WTC11 (cell line): ENCODE measurements at places on chromosomes 11 and 22.

- DNase-seq, result no peak
Measured at GRCh38 chr11:36167729-36168128, 121.5 kb downstream of the COMMD9 start.

- no peak for DNase-seq
Measured at GRCh38 chr11:62689421-62690183, at the start of gene LRRN4CL. TSS of gene LRRN4CL (minus strand) at chr11:62689530. CDS start at chr11:62688508, 1,022 bp downstream.

- no peak for DNase-seq
Measured at GRCh38 chr11:27095059-27095458, 54.4 kb downstream of the BBOX1 start.

DNA sequence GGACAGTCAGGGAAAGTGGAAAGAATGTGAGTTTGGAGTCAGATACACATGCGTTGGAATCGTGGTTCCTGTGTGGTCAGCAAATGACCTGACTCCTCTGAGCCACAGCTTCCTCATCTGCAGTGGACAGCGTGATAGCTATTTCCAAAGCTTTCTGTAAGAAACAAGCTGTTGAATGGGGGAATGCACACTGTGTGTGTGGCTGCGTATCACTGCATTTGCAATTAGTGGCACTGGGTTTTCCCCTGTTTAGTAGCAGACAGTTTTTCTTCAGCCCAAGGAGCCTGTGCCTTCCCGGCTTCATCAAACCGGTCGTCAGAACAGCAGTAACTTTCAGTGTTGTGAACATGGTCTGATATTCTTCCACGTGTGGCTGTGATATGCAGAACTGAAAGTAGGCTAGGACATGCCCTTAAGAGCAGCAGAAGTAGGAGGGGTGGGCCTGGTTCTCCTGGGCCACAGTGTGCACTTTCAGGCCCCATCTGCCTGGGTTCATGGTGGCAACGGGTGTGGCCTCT lies 121.5 kb downstream of the RRAS2 start:
- DNase-seq, result no peak

DNA sequence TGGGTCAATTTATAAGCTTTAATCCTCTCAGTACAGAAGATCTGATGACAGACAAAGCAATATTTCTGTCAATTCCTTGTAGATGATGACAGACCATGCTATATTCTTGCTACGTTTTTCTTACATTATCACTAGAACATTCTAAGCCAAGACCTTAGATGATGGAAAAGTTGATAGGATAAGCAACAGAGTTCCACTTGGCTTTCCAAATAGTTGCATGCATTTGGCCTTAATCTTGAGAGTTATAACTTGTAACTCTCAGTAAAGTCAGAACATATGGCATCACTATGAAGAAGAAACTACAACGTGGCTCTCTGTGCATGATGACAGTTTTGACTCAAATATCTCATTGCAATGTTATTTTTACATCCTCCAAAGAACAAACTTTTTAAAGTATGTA lies 544.3 kb upstream of the LRRC4C start:
- no peak for DNase-seq

GRCh38 chr11:44886790-44887140 lies 63.9 kb downstream of the TP53I11 start:
- DNase-seq, result no peak

DNA sequence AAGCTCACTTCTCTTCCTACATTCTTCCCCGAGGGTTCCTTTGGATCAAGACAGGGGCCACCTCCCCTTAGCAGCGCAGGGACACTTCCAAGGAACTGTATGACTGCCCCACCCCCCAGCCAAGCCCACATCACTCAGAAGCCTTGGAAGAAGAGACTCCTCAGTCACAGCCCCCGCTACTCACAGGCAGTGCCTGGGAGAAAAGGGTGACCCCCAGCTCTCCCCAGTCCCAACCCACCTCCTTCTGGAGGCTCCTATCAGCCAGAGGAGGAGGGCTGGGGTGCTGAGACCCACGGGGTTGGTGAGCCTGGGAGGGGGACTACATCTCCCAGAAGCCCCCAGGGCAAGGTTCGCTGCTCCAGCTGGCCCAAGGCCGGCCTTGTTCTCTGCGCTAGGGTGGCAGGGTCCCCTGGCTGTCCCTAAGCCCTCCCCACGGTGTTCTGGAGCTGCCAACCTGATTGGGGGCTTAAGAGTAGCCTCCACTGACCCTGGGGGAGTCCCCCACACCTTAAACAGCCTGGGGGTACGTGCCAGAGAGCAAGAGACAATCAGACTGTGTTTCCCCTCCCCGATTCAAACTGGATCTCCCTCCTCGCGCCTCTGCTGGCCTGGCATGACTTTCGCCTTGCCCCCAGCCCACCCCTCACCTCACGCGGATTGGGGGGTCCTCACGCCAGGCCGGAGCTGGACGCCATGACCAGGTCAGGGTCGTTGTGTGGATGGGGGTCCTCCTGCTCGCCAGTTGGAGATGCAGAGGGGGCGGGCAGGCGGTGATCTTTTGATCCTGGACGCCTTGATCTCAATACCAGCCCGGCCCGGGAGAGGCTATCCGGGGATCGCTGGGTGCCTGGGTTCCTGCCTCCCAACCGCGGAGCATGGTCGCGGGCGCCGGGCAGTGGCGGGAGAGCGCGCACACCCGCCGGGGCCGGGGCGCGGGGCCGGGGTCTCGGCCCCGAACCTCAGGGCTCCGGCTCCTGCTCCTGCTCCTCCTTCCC lies 838 bp downstream of the BCL9L start:
- DNase-seq, result peak; percentile 71

DNA sequence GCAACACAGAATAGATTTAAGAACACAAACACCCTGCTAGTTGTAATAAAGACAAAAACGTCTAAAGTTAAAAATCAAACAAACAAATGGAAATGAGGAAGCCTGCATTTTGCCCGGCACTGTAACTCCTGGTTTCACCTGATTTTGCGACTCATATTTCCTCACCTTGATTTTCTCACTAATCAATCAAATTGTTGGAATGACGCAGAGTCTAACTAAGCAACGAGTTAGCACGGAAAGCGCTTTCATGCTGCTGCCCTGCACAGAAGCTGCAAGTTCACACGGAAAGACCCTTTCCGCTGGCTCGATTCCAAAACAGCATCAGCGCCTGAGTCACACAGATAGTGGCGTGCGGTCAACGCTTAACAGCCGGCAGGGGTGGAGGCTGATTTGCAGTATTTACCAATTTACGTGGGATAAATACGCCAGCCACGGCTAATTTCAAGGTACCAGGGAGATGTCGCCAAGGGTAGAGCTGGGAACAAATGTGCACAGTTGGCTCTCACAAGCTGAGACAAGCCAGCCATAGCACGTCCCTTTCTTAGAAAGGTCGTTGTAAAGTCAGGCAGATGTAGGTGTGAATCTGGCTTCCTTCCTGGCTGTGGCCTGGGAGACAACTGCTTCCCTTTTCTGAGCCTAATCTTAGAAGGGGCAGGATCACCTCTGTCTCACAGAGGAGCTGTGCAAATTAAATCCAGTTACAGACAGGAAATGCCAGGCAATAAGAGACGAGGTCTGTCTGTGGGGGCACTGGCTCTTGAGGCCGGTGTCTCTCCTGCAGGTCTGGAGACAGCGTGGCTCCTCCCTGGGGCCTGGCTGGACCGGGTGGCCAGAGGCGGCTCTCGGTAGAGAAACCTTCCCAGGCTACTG lies 76.9 kb upstream of the TTLL12 start:
- DNase-seq, result no peak

- DNase-seq, result no peak
Measured at GRCh38 chr22:33381531-33382406, 323.6 kb upstream of the SYN3 start.

DNA sequence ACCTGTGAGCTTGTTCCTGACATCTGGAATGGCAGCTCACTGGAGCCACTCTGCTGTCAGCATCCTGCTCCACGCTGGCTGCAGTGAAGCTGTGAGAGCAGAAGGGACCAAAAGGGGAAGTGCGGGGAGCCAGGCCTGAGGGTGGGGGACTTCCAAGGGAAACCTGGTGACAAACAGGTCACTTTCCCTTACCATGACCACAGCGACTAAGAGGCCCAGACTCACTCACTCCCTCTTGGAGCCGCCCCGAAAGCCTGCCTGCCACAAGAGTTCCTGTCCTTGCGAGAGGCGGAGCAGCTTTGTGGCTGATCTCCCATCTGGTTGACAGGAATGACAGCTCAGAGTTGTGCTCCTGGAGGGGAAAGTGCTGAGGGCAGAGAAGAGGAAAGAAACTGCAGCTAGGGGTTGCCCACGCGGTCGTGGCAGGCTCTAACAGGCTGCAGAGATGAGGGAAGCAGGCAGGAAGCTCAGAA lies 183.8 kb upstream of the NTM start:
- DNase-seq, result no peak

DNA sequence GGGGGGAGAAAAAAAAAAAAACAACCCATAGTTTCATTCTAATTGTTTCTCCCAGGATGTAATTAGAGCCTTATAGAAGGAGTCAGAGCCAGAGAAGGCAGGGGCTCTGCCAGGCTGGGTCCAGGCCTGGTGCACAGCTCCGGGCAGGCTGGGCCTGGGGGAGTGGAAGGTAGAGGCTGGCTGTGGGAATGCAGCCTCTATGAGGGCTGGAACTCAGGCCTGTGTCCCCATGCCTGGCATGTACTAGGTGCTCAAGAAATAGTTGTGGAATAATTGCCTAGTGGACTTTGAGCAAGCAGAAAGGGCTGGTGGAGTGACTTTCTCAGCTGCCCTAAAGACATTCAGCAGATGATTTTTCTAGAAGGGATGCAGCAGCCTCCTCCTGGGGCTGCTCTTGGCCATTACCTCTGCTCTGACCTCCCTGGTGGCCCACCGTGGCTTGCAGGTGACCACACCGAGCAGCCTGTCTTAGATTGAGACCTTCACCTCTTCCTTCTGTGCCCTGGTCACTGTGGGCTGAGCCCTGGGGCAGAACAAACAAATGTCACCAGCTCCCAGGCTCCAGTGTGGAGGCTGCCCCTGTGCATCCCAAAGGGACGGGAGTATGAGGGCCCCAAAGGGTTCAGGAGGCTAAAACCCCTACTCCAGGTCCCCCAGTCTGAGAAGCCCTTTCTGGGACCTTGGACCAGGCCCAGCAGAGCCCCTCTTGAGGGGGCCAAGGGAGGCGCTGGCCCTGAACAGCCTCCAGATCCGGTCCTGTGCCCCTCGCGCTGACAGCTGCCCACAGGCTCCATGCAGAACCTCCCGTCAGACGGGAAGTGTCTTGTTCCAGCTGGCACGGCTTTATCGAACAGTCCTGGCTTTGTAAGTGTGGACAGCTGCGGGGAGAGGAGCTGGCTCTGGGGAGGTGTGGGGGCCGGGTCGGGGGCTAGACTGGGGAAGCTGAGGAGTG lies 18.8 kb downstream of the MYEOV start:
- DNase-seq, result no peak

- DNase-seq, result no peak
Measured at GRCh38 chr11:76148941-76149613, 57.2 kb downstream of the WNT11 start.

GRCh38 chr22:23143119-23143518 lies 1.3 kb upstream of the RSPH14 start:
- DNase-seq, result no peak

DNA sequence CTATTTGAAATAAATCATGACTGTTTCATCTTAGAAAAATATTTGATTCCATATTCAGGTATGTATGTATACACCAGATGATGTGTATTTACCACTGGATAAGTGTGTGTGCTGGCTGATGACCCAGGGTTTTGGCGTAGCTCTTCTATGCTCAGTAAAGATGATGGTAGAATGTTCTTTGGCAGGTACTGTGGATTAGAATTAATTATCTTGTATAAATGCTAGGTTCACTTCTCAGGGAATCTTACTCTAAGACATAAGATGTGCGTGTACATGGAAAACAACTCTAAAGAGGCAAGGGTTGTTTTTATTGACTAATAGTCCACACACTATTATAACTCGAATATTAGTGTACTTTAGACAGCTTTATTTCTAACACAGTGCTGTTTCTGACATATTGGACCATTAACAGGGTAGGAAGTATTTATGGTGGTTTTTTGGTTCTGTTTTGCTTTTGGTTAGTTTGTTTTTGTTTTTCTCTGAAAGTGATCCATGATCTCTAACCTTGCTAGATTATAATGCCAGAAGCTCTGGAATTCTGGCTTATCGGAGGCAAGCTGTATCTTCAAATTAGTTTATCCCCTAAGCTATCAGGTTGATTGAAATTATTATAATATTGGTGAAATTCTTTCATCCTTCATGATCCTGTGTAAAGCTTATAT lies 1.0 kb upstream of the HBG1 start:
- DNase-seq, result no peak
